ENCODE measurements at places on chromosomes 7 and 10. TPM values are rescaled to one million over a fixed set of nuclear protein-coding genes. Genes with fewer than 3 reads are reported as not detected.

Gene OR2A1
- total RNA-seq, result 0.12 TPM

Gene NKX1-2
- total RNA-seq, result not detected

Gene NXPH1
- not detected for total RNA-seq

Gene RADIL
- 0.53 TPM for total RNA-seq

Gene GHRHR
- total RNA-seq, result not detected

Gene SEM1
- total RNA-seq, result 39.2 TPM

Gene NPC1L1
- total RNA-seq, result not detected

Gene ENKUR
- total RNA-seq, result not detected

Gene C7orf33
- total RNA-seq, result not detected

Gene FBXO24
- total RNA-seq, result 0.86 TPM

Gene SLC18A3
- not detected for total RNA-seq

Gene CAV1
- not detected for total RNA-seq

Gene CCNY
- total RNA-seq, result 77.0 TPM

Gene PLCE1
- not detected for total RNA-seq

Gene DPYSL4
- total RNA-seq, result 6.4 TPM

Gene BLVRA
- 31.3 TPM for total RNA-seq

Gene TRDMT1
- 13.6 TPM for total RNA-seq

Gene FKBP9
- total RNA-seq, result 0.78 TPM

Gene EFCAB10
- total RNA-seq, result not detected

Gene CAMK2B
- not detected for total RNA-seq

Gene CHST12
- 22.6 TPM for total RNA-seq

Gene GATA3
- 55.4 TPM for total RNA-seq

Gene ADCY1
- 0.53 TPM for total RNA-seq

Gene SAMD9L
- 77.4 TPM for total RNA-seq

Gene AOC1
- not detected for total RNA-seq

Gene TUBAL3
- not detected for total RNA-seq

Gene PRDX3
- total RNA-seq, result 89.7 TPM

Gene ARMC3
- not detected for total RNA-seq

Gene EGR2
- total RNA-seq, result 2.0 TPM
